ENCODE measurements at places on chromosomes 16 and 17.

DNA sequence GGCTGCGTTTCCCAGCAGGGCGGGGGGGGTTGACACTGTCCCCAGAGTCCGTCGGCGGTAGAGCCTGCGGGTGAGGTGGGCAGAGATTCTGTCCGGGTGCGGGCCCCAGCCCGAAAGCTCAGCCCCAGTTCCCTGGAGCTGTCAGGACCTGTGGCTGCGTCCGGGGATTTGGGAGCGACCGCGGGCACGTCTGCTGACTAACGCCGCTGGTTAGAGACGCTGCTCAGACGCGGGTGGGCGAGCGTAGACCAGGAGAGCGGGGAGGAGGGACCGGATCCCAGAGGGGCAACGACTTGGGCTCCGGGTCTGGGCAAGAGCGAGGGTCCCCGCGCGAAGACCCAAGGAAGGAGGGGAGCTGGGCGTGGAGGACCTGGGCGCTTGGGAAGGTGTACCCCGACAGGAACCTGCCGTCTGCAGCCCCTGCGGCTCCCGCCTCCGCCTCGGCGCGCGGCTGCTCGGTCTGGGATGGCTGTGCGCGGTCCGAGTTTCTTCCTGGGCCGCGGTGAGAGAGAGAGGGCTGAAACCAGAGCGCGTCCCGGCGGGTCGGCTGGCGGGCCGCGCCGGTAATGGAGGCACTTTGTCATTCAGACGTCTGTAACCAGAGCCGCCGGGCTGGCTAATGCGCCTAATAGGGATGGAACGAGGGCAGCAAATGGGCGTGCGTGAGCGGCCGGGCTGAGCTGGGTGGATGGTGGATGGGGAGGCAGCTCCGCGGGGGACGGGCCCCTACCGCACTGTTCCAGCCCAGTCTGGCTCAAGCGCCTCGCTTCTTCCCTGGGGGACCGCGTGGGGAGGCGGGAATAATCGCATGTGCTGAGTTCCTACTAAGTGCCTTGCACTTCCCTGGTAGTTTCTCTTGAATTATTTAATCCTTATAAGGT, 2.3 kb downstream of the NGFR start:
- DNase-seq = peak; percentile 23

GRCh38 chr17:5705876-5706576, 121.7 kb upstream of the NLRP1 start:
- no peak for DNase-seq

GRCh38 chr17:10600571-10600970, 51.1 kb upstream of the MYH2 start:
- DNase-seq = no peak

DNA sequence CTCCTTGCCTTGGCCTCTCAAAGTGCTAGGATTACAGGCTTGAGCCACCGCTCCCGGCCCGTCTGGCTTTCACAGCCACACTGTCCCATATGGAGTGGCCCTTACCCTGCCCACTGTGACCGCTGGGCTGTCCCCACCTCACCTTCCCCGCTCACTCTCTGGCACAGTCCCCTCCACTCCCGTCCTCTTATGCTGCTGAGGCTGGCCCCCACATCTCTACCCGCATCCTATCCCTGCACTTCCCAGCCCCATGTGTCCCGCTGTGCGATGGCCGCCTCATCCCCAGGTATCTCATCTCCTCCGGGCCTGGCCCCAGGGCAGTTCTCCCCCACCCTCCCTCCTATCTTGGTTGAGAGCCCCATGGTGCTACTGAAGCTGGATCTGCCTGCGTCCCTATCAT, 93.2 kb downstream of the PGS1 start:
- no peak for DNase-seq

GRCh38 chr16:89605186-89605970, 8.1 kb upstream of the DPEP1 start:
- DNase-seq = no peak

DNA sequence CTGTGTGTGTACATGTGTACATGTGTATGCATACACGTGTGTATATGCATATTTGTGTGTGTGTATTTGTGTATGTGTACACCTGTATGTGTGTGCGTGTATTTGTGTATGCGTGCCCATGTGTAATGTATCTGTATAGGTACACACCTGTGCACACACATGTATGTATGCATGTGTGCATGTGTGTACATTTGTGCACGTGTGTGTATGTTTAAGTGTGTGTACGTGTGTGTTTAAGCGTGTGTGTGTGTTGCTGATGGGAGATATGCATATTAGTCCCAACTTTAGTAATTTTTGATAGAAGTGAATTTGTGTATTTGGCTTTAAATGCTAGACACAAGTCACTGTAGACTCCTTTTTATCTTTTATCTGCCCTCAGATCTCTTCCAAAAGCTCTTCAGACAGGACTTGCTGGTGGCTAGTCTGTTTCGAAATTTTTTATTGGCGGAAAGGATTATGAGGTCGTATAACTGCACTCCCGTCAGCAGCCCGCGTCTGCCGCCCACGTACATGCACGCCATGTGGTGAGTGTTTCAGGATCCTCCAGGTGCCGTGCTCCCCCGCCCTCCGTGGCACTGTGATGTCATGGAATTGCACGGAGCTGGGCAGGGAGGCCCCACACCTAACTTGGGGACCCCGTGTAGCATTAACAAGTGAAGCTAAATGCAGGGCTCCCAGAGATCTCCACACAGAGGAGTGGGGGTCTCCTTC, 168.8 kb upstream of the CHMP6 start:
- DNase-seq = no peak

- no peak for DNase-seq
Measured at GRCh38 chr16:71474864-71475263, 12.8 kb upstream of the ZNF23 start.

- DNase-seq = no peak
Measured at GRCh38 chr16:72091217-72091616, 2.2 kb downstream of the TXNL4B start.

DNA sequence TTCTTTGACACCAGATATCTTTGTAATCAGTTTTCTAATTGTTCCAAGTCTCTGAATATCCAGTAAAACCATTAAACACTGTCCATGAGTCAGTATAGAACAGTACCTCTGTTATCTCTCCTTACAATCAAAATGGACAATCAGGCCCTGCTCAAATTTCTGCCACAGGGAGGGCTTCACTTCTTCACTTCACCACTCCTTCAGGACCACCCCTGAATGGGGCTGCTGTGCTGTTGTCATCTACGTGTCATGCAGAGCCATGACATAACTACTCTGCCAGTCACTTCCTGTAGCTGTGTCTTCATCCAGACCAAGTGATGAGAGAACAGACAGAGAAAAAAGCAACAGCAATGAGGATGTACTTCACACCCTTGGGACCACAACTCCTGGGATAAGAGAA, 116.9 kb downstream of the TANC2 start:
- DNase-seq = no peak

GRCh38 chr17:17561408-17562145, 29.9 kb downstream of the PEMT start:
- DNase-seq = no peak

GRCh38 chr17:19867329-19868078, at the start of gene ULK2:
ULK2 (minus strand) TSS chr17:19867936; CDS start chr17:19867417, 519 bp downstream.
- DNase-seq = peak; percentile 52

Measured in activated naive CD4-positive, alpha-beta T cell treated with Interleukin-2 at 50 U/mL for 16 hours (primary cell).